ENCODE measurements at places on chromosomes 2 and 18. TPM values are rescaled to one million over a fixed set of nuclear protein-coding genes. Genes with fewer than 3 reads are reported as not detected.

DNA sequence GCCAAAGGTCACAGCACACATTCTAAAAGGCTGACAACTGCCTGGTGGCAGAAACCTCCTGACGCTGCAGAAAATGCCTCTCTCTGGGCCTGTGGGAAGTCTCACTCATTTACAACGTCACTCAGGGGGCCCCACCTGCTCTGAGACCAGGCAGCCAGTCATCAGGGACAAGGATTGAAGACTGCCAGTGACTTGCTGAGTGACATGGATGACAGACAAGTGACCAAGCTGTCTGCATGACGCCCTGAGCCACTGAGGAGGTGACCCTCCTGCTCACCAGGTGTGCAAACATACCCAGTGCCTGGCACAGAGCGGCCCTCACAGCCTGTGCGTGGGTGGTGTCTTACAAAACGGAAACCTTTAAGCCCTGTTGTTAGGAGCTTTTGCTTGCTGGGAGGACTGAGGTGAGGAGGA lies 392.4 kb downstream of the TNS1 start:
- H3K4me1 ChIP-seq, result peaks cover 41% of the 10 kb centered on the region
- DNase-seq, result peak; percentile 68
- peak overlapping the region; percentile 62 for H3K27ac ChIP-seq
- H3K27me3 ChIP-seq, result no peaks in the 10 kb centered on the region

GRCh38 chr2:15648593-15649525 lies 57.2 kb downstream of the DDX1 start:
- no peak overlapping the region for H3K4me3 ChIP-seq
- no peak overlapping the region for H3K27ac ChIP-seq
- H3K36me3 ChIP-seq, result no peaks in the 10 kb centered on the region
- H3K4me1 ChIP-seq, result peaks cover 5% of the 10 kb centered on the region
- no peak for DNase-seq

- H3K36me3 ChIP-seq, result no peaks in the 10 kb centered on the region
- H3K4me1 ChIP-seq, result peaks cover 9% of the 10 kb centered on the region
- peaks cover 21% of the 10 kb centered on the region for H3K27me3 ChIP-seq
- H3K4me3 ChIP-seq, result no peak overlapping the region
- no peak overlapping the region for H3K27ac ChIP-seq
These were observed 16.8 kb upstream of the CRIM1 start for GRCh38 chr2:36338827-36339145.

GRCh38 chr2:2926858-2927175 lies 450.8 kb downstream of the EIPR1 start:
- peaks cover 30% of the 10 kb centered on the region for H3K27me3 ChIP-seq
- H3K4me1 ChIP-seq, result no peaks in the 10 kb centered on the region
- peak overlapping the region; percentile 9 for H3K4me3 ChIP-seq
- H3K36me3 ChIP-seq, result no peaks in the 10 kb centered on the region
- no peak for DNase-seq

- peaks cover 6% of the 10 kb centered on the region for H3K4me1 ChIP-seq
- no peak overlapping the region for H3K27ac ChIP-seq
- H3K27me3 ChIP-seq, result no peaks in the 10 kb centered on the region
- no peak for DNase-seq
- no peaks in the 10 kb centered on the region for H3K36me3 ChIP-seq
These were observed 89.4 kb downstream of the SCN3A start for GRCh38 chr2:165114346-165114939.

DNA sequence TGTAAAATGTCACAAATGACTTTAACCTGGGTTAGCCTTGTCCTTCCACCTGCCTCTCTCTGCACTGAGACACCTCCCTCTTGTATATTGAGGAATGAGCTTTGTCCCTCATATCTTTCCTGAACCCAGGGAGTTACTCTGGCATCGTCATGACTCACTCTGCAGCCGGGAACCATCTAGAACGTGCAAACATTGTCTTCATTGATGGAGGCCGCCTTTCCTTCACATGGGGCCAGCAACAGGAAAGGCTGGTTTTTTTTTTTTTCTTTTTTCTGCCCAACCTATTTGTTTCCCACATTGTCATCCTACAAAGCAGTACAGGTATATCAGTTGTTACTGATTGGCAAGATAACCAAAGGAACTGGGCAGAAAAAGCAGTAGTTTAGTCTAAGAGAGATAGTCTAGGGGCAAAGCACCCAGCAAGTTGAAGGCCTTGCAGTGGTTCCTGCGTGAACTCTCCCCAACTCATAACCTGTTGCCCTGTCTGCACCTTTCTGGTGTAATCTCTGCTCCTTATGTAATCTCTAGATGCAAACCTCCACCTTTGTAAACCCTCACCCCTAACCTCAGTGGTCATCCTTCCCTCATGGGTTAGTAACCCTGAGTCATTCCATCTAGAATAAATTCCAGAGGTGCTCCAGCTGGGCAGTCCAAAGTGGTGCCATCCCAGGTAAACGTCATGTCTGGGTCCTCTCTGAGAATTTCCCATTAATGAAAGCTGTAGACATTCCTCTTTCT lies 38.3 kb downstream of the SLC40A1 start:
- DNase-seq, result no peak
- H3K36me3 ChIP-seq, result no peaks in the 10 kb centered on the region
- H3K4me3 ChIP-seq, result no peak overlapping the region
- H3K27ac ChIP-seq, result no peak overlapping the region

- H3K4me3 ChIP-seq, result no peak overlapping the region
- H3K36me3 ChIP-seq, result no peaks in the 10 kb centered on the region
- no peaks in the 10 kb centered on the region for H3K4me1 ChIP-seq
- DNase-seq, result no peak
These were observed 56.3 kb upstream of the MAPRE3 start for GRCh38 chr2:26913999-26914658.

GRCh38 chr2:231039821-231040364 lies 2.6 kb downstream of the C2orf72 start:
- H3K4me1 ChIP-seq, result peaks cover 6% of the 10 kb centered on the region
- no peaks in the 10 kb centered on the region for H3K36me3 ChIP-seq
- no peak overlapping the region for H3K4me3 ChIP-seq

The UGT1A5 gene
- total RNA-seq, result not detected

The RAMP1 gene
- 1.00 TPM for total RNA-seq

All from activated T-cell treated with anti-CD3 and anti-CD28 coated beads, Interleukin-2, amount 50 U/mL, for 72 hours (primary cell).